Activated CD4-positive, CD25-positive, alpha-beta regulatory T cell (primary cell): ENCODE measurements at places on chromosomes 7 and 10.

DNA sequence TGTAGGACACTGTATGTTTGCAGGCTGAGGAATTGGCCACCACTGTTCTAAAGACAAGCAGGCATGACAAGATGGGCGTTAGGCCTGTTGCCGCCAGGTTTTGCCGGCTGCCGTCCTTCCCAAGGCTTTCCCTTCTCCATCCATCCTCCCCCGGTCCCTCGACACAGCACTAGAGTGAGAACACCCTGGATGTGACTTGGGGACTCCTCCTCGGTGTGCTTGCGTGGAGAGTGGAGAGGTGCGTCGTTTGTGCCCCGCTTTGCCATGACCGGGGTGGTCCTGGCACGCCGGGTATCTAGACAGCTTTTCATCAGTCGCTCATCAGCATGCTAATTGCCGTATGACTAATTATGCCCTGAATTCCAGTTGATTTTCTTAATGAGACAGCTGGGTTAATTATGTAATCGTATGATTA lies 206.6 kb upstream of the SH2B2 start:
- DNase-seq: no peak

DNA sequence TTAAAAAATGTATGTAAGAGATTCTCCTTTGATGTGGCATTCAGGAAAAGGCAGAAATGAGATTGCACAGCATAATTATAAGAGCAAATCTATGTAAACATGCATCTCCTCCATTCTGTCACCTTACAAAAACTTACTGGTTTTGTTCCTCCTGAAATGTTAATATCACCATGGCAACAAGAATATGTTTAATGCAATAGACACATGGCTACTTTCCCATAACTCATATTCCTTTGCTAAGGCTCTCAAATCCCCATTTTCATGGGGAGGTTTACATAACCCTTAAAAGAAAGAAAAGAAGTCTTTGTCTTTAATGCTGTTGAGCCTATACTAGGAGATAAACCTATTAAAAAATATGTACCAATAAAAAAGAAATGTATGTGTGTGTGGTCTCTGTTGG lies 136.2 kb downstream of the ANK3 start:
- no peak for DNase-seq

DNA sequence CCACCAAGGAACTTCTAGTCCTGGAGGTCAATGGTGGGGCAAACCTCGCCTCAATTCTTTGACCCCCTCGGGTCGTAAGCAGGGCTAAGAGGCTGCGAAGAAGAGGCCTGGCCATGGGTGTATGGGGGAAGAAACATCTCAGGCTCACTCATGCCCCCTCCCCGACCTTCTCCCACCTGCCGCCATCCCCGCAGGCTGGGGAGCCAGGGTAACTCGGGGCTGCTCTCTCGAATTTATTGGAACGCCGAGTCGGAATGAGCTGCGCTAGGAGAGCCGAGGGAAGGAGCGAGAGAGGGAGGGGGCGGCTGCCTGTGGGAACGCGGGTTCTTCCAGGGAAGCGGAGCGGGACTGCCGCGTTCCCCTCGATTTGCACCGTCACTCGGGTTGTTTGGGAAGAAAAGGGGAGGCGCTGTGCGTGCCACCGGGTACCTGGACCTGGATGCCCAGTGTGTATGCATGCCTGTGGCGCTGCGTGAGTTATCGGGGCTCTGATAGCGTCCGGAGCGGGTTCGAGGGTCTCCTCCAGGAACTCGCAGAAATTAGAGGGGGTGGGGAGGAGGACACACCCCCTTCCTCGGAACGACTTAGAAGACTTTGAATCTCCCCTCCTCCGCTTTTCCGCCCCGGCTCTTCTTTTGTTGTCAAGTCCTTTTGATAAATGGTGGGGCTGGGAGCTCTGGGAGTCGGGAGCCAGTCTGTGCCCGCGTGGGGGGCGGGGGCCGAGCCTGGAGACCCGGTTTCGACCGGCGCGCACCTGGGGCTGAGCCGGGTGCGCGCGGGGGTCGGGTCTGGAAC lies 1.8 kb upstream of the ZNF503 start:
- DNase-seq: no peak

DNA sequence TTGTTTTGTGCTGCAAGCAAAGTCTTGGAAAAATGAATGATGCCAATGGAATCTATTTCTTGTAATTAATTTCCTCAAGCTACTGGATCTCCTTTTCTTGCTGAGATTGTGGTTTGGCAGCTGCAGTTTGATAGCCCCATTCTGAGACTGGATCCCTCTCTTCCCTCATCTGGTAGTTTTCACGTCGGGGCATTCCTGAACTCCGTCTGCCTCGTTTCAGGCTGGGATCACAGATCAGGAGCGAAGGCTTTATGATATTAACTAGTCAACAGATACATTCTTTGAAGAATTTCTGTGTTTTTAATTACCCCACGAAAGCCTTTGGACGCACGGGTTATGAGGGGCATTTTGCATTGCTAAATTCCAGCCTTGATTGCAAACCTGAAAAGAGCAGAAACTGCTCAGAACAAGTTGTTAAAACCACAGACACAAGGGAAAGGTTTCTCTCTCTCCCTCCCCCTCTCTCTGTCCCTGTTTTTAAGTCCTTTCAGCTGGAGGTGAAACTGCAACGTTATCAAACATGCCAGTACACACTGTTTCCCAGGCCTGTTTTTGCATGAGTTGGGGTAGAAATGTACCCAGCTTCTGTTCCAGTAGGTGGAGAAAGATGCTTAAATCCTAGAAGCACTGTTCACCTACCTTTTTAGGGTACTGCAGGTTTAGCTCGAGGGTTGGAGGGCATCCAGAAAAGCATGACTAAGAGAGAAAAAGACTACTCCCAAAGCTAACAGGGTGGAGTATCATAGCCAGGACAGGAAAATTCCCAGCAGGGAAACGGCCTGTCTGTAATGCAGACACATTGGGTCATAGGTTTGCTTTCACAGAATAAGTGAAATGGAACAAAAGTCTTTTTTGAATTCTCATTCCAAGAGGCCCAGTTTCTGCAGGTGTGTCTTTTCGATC lies 124.3 kb downstream of the CUX1 start:
- DNase-seq: no peak

GRCh38 chr7:142961973-142962926 lies at the start of gene KEL:
KEL (minus strand) TSS chr7:142962363; CDS start chr7:142962206, 157 bp downstream.
- DNase-seq: no peak

GRCh38 chr10:13617116-13617515 lies 30.4 kb downstream of the PRPF18 start:
- DNase-seq: no peak

GRCh38 chr7:17681965-17682364 lies 258.3 kb downstream of the SNX13 start:
- no peak for DNase-seq

DNA sequence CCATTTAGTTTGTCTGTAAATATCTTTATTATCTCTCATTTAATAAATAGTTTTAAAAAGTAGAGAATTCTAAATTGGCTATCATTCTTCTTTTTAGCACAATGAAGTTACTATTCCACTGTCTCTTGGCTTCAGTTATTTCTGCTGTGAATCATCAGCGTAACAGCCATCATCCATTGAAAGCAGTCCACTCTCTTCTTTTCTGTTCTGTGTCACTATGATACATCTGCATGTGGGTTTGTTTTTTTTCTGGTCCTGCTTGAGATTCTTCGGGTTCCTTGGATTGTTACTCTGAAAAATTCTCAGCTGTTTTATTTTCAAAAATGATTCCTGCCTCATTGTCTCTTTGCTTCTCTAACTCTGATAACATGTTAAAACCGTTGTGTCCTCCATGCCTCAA lies 52.5 kb downstream of the CSGALNACT2 start:
- DNase-seq: no peak

DNA sequence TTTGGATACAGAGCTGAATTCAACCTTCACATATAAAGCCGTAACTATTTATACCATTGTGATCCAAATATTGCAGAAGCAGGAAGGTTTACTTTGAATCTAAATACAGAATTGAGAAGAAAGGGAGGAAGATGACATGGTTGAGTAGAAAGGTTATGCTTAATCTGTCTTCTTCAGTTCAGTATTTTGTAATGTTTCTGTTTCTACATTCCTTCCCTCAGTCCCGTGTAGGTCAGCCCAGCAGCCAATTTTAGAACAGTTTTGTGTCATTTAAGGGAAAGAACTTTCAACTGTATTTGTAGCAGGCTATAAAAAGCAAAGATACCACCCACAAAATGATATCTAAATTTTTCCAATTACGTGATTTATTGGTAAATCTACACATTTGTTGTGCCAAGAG lies 97.4 kb downstream of the CPED1 start:
- DNase-seq: no peak

DNA sequence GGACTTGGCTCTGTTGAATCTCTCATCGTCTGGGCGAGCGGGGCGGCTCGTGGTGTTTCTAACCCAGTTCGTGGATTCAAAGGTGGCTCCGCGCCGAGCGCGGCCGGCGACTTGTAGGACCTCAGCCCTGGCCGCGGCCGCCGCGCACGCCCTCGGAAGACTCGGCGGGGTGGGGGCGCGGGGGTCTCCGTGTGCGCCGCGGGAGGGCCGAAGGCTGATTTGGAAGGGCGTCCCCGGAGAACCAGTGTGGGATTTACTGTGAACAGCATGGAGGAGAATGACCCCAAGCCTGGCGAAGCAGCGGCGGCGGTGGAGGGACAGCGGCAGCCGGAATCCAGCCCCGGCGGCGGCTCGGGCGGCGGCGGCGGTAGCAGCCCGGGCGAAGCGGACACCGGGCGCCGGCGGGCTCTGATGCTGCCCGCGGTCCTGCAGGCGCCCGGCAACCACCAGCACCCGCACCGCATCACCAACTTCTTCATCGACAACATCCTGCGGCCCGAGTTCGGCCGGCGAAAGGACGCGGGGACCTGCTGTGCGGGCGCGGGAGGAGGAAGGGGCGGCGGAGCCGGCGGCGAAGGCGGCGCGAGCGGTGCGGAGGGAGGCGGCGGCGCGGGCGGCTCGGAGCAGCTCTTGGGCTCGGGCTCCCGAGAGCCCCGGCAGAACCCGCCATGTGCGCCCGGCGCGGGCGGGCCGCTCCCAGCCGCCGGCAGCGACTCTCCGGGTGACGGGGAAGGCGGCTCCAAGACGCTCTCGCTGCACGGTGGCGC lies at the start of gene EN2:
Gene EN2 (plus strand): TSS at position 19 of the 767 bp plus-strand sequence. CDS start 249 bp downstream, at position 268.
- DNase-seq: no peak

GRCh38 chr7:13421776-13422175 lies 567.7 kb downstream of the ETV1 start:
- no peak for DNase-seq

GRCh38 chr10:3421537-3422257 lies 249.1 kb upstream of the PITRM1 start:
- DNase-seq: no peak

- no peak for DNase-seq
Observed at GRCh38 chr7:27177795-27178320, 3.7 kb upstream of the HOXA10 start.

GRCh38 chr7:74178632-74179031 lies 4.5 kb downstream of the EIF4H start:
- no peak for DNase-seq

DNA sequence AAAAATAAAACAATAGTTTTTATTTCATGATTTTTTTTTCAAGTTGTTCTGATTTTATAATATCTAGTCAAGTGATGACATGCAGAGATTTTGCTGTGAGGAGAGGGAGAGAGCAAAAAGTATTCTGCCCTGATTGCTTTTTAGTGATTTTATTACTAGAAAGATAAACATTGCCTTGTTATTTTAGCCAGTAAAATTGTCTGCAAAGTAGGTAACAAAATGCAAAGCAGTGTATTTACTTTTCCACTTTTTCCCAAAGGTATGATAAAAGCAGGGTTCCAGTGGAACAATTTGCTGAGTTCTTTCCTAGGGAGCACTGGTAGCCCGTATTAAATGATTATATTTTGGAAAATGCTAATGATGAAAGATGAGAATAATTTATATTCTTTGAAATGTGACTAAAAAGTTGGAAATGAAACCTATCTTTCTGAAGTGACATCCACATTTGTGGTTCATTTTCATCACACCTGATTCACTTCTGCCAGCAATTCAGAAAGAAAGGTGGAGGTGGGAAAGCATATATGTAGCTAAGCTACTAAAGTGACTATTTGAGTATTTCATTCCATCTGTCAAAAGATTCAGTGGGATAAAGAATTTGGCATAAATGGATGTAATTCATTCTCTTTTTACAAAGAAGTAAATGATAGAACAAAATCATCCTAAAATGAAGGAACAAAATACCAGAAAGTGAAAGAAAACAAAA lies 300.3 kb downstream of the ADK start:
- DNase-seq: no peak

DNA sequence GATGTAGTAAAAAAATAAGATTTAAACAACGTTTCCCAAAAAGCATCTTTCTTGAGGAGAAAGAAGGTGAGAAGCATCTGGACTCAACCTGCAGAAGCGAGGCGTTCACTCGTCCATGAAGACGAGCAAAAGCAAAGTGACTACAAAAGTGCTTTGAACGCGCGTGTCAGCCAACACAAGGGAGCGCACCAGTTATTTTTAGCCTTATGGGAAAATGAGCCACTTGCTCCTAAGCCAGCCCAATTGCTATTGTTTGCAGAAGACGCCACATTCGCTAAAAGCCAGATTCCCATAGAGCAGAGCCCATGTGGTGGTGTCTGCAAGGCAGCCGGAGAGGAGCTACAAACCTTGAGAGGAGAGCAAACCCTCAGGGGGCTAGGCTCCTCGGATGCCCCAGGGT lies 122.5 kb downstream of the FAM53B start:
- no peak for DNase-seq

DNA sequence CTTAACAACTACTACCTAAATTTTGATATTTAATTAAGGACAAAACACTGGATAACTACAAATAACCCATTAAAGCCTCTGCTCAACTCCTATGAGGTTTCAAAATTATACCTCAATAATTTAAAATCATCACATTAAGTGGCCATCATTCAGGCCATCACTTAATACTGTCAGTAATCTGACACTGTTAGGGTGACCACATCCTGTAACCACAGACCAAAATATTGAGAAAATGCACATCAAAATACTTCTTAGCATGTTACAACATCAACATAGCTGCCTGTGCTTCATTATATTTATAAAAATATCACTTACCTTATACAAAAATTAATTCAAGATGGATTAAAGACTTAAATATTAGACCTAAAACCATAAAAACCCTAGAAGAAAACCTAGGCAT lies 23.3 kb downstream of the SEM1 start:
- no peak for DNase-seq

- no peak for DNase-seq
Observed at GRCh38 chr7:114934086-114934485, 12.2 kb downstream of the MDFIC start.

DNA sequence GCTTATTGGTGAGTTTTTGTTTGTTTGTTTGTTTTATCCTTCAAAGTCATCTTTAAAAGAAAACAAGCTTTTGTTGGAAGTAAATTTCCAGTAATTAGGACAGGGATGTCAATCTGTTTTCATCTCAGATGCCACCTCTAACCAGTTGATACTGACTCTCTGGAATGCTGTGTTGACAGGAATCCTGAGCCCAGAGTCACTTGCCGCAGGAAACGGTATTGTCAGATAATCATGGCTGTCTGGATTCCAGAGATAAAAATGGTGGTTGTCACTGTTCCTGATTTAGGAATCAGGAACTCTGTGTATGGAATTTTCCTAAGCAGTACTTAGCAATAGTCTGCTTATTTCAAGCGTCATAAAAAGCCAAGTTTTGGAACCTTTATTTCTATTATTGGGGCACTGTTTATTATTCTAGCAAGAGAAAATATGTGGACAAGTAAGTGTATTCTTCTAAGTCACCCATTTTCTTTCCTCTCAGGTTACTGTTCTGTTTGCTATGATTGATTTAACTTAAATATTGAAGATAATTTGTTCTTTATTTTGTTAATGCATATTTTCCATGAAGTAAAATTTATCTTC lies 39.2 kb downstream of the CDC123 start:
- no peak for DNase-seq

GRCh38 chr10:32951111-32951510 lies 6.9 kb downstream of the ITGB1 start:
- no peak for DNase-seq

GRCh38 chr10:118339111-118339510 lies 3.0 kb downstream of the FAM204A start:
- no peak for DNase-seq
